Epithelial cell of prostate (primary cell): ENCODE measurements at places on chromosomes 4 and X.

DNA sequence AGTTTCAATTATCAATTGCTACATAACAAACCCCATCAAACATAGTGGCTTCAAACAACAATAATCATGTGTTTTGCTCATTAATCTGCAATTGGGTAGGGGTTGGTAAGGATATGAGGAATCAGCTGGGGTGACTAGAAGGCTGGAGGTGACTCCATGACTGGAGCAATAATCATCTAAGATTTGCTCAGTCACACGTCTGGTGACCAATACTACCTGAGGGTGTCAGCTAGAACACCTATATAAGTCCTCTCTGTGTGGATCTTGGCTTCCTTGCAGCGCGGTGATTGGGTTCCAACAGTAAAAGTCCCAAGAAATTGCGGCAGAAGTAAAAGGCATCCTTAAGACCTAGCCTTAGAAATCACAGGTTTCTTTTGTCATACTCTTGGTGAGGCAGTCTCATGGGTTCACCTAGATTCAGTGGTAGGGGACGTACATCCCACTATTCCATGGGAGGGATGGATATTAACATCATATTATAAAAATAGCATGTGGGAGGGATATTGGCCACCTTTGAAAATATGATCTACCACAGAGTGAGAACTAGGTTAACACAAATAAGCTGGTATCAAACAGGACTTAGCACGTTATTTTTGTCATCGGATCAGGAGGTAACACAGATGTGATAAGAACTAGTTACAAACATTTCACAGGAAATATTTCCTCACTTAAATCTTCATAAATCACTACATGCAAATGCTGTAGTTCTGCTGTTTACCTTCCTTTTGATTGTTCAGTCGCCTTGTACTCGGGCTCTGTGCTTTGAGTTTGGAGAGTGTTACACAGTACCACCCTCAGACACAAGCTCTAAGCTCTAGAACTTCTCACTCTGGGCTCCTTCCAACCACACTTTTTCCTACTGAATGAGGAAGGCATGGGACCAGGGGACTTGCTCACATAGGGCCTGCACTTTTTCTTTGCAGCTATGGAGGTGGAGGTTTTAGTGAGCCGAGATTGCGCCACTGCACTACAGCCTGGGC lies 78.3 kb downstream of the LARP7 start:
- no peak for DNase-seq

DNA sequence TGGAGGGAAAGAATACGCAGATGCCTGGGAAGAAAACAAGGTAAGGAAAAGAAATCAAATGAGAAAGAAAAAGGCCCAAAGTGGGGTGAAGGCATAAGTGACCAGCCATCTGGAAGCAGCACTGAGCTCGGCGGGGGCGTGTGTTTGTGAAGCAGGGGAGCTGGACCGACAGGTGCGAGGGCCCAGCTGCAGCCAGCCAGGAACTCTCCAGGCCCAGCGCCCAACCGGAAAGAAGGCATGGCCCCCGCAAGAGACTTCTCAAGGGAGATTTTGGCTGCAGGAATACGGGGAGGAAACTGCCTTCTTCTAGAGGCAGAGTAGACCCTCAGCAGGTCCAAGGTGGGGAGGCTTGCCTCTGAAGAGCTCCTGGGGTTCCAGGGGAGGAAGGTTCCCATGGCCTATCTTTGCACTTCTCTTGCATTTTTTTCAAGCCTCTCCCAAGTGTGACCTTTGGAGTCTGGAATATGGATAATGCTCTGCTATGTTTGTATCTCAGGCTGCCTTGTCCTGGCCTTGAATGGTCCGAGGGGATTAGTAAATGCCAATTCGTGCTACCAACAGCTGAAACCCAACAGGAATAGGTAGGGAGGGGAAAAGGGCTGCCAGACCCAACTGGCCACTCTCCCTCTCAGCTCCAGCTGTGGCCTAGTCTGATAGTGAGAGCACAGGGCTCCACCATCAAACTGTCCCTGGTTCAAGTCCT lies 10.8 kb upstream of the CITED1 start:
- DNase-seq, result no peak

DNA sequence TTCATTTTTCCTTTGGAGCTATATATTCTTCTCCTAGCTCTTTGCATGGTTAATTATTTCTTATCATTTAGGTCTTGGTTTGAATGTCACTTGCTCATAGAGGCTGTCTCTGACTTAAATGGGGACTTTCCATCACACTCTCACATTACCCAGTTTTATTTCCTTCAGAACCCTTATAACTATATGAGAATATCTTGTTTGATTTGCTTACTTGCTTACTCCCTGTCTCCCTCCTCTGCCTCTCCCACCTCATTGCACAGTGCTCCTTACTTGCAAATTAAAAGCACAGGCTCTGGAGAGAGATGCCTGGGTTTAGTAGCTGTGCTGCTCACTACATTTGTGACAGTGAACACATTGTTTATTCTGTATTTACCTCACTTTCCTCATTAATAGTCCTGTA lies 174.6 kb downstream of the SOWAHB start:
- DNase-seq, result no peak

GRCh38 chr4:83651846-83652245 lies 115.9 kb downstream of the GPAT3 start:
- DNase-seq, result no peak

GRCh38 chr4:74317616-74318246 lies 9.5 kb downstream of the EPGN start:
- DNase-seq, result no peak

GRCh38 chr4:184448821-184449220 lies 25.5 kb downstream of the IRF2 start:
- DNase-seq, result no peak

DNA sequence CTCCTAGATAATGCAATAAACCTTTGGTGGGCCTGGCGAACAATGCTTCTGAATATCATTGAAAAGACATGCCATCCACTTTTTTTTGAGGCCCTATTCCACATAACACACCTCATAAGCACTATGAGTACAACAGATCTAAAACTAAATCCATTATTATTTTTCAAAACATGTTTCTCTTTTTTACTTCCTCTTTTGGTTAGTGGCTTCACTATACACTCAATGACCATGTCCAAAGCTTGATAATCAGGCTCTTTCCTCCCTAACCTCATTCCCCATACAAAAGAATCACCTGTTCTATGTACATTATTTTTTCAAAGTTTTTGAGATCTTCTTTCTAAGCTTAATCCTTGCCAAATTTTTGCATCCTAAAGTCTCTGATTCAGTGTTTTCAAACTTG lies 20.4 kb upstream of the NPY2R start:
- no peak for DNase-seq

- DNase-seq, result no peak
Measured at GRCh38 chr4:139676913-139677585, 11.4 kb downstream of the MGST2 start.
